ENCODE measurements at places on chromosomes 1 and 21.

DNA sequence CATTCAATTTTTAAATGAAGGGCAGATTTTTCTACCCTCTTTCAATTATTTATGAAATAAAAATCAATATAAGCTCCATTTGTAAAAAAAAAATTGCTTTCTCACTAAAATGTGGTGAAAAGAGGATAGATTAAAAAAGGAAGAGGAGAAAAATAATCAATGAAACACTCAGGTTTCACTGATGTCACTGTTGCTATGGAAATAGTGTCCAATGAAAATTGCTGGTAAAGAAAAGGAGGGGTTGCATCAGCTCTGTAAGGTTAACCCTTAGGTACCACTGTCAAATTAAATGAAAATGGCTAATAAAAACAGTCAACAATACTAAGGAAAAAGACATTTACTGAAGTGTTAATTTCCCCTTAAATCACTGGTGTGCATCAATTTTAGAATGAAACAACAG is 91.6 kb upstream of the TTC39A start:
- no peak for DNase-seq

GRCh38 chr1:34363915-34364314 is 187.2 kb downstream of the C1orf94 start:
- no peak for DNase-seq

DNA sequence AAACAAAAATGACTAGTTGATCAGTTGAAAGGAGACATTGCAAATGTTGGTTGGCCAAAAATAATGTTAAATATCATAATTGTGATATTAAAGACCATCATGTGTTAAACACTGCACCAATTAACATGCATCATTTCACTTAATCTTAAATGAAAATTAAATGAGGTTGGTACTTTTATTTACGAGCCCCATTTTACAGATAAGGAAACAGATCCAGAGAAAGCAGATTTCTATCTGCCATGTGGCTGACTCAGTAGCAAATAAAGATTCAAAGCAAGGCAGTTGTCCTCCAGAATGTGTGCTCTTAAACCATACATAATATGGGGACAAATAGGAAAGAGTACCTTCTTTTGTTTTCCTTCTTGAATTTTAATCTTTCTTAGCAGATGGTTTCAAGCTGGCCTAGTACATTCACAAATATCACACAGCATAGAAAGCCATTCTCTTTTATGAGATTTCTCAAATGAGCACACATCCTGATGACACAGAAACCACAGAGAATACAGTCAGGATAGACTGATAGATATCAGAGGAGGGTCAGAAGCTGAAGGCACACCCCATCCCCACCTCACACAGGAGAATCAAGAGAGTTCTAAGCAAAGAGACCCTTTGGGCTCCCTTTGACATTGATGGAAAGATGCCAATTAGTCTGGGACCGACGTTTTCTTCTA is 647.9 kb upstream of the CAMK1G start:
- no peak for DNase-seq

GRCh38 chr1:53618500-53619366 is 120.2 kb downstream of the GLIS1 start:
- no peak for DNase-seq

GRCh38 chr1:174200746-174201145 is 41.4 kb downstream of the RABGAP1L start:
- DNase-seq = no peak

DNA sequence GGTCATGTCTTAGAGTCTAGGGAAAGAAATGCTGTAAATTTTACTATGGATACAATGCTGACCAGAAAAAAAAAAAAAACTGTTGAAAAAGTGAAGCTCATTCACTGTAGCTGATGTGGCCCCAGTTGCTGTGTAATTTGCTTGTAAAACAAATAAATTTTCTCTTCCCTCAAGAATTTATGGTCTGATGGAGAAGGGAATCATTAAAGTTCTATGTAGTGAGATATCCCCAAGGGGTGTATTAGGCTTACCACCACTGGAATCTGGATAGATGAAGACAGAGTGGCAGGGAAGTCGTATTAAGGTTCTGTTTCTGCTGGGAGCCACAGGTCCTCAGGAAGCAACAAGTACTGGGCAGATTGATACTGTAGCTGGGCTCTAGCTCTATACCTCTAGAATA is 860.0 kb downstream of the LTN1 start:
- no peak for DNase-seq

DNA sequence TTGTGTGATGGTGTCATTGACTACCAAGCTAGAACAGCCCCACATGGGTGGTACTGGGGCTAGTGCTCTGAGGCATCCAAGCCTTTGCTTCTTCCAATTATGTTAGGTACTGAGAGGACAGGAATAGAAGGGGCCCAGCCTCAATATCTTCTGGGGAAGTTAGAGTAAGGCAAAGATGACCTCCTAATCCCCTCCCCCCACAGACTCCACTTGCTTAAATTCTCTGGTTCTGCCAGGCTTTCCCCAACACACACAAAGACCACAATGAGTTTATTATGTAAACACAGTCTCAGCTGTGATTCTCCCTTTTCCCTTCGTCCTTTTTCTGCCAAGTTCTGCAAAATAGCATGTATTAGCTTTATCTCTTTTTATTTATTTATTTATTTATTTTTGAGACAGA is 3.1 kb upstream of the TACSTD2 start:
- no peak for DNase-seq

- DNase-seq = no peak
Measured at GRCh38 chr1:186093437-186093836, 281.6 kb downstream of the TPR start.

DNA sequence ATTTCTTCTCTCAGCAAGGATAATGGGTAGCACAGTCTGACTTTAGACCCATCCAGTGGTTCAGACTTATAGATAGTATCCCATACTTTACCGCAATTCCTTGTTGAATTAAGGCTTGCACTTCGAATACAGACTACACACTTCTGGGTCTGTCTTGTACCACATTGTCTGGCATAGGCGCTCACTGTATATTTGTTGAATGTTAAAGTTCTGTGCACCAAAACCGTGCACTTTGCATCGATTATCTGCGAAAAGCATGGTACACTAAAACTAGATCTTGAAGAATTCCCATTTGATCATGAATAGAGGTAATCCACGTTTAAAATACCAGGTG is 556 bp upstream of the RYR2 start:
- DNase-seq = no peak

Data from stimulated activated CD8-positive, alpha-beta memory T cell treated with anti-CD3 and anti-CD28 coated beads, Interleukin-15, amount 100 ng/mL, for 24 hours (primary cell).